ENCODE measurements at places on chromosomes 11 and 22. TPM values are rescaled to one million over a fixed set of nuclear protein-coding genes. Genes with fewer than 3 reads are reported as not detected.

Gene HTR3A
- not detected for total RNA-seq

Gene TNNT3
- total RNA-seq, result 0.14 TPM

Gene SYT13
- 7.3 TPM for total RNA-seq

Gene FLRT1
- total RNA-seq, result not detected

Gene FAM89B
- 29.6 TPM for total RNA-seq
